ENCODE measurements at places on chromosomes 3 and 15.
A peak's percentile ranks its signal among the peaks of the same experiment; 100 is the strongest.

DNA sequence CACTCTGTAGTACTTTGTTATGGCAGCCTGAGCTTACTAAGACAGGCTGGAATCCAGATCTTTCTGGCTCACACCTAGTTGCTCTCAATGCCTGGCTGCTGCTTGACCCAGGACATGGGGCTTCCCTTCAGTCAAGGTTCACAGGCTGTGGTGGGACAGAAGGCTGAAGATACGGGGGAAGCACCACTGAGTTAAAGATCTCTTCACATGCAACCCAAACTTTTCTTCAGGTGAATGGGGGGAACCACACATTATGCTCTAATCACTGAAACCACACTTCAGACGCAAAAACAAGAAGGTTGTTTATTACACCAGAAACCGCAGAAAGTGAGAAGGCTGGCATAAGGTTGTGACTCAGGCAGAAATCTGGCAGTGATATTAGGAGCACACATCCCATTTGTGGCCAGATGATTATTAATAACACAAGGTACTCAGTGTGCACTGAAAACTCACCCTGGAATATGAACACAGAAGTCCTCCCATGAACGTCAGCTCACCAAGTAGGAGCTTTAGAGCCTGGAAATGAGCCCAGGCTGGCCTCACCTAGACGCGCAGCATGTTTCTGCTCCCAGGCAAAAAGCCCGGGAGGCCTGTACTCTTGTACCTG, 230.5 kb upstream of the CHRNA7 start:
- DNase-seq, result peak; percentile 18

DNA sequence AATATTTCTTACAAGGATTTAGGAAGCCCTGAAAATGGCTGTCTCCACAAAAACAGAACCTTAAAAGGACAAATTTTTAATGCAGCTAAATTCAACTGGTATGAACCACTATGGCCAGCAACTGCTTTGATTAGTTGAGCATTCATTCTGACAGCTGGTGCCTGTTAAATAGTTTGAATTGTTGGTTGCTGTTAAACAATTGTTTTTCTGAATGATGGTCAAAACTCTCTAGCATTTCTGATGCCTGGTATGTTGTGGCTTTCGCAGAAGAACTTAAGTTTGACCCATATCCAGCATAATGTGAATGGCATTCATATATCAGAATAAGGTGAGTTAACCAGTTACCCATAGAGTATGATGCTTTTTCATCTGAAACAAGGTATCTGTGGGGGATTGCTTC, 138.4 kb downstream of the MEIS2 start:
- DNase-seq, result no peak

DNA sequence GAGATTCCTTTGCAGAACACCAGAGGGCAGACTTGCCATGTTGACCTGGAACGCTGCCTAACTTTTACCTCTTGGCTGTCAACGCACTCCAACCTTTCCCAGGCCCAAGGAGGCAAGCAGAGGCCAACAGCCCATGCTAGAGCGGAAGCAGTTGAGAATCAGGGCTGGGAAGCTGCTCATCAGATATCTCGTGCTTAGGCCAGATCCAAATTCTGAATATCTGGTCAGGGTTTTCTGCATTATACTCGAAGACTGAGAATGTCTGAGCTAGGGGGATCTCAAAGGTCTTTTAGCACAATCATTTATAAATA, 2.5 kb downstream of the XIRP1 start:
- peak; percentile 55 for DNase-seq

GRCh38 chr3:191648787-191649186, 187.8 kb downstream of the PYDC2 start:
- DNase-seq, result no peak

DNA sequence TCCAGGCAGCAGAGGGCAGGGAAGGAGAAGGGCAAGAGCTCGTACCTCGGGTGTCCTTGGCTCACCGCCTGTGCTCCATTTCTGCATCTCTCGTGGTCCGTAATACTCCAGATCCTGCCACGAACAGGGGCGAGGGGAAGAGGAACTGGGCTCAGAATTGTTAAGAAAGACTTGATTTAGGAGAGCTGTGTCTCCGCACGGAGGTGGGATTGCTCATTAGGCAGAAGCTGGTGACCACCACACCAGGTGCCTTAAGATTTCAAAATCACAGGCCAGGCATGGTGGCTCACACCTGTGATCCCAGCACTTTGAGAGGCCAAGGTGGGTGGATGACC, 37.2 kb upstream of the BDH1 start:
- DNase-seq, result no peak
